Endothelial cell (in vitro differentiated cells): ENCODE measurements at places on chromosomes 5 and 9.

GRCh38 chr5:10860645-10861422 lies 99.8 kb upstream of the DAP start:
- no peak overlapping the region for H3K4me3 ChIP-seq
- H3K4me1 ChIP-seq = peaks cover 10% of the 10 kb centered on the region
- no peak overlapping the region for H3K27ac ChIP-seq
- H3K36me3 ChIP-seq = no peaks in the 10 kb centered on the region

- peaks cover 3% of the 10 kb centered on the region for H3K4me1 ChIP-seq
- no peak overlapping the region for H3K4me3 ChIP-seq
- H3K27ac ChIP-seq = no peak overlapping the region
These were observed 85.4 kb downstream of the SLC1A3 start for GRCh38 chr5:36691696-36692371.

GRCh38 chr5:147439254-147439653 lies 70.6 kb downstream of the DPYSL3 start:
- no peak overlapping the region for H3K4me3 ChIP-seq
- H3K27me3 ChIP-seq = no peaks in the 10 kb centered on the region
- peaks cover 11% of the 10 kb centered on the region for H3K4me1 ChIP-seq
- H3K36me3 ChIP-seq = no peaks in the 10 kb centered on the region
- no peak for DNase-seq
- H3K27ac ChIP-seq = no peak overlapping the region

- H3K4me3 ChIP-seq = no peak overlapping the region
- H3K4me1 ChIP-seq = no peaks in the 10 kb centered on the region
- no peaks in the 10 kb centered on the region for H3K27me3 ChIP-seq
- no peak for DNase-seq
These were observed 294.6 kb downstream of the BNC2 start for GRCh38 chr9:16575986-16576245.

GRCh38 chr5:7261049-7261448 lies 134.9 kb upstream of the ADCY2 start:
- peak; percentile 48 for DNase-seq
- peaks cover 2% of the 10 kb centered on the region for H3K27me3 ChIP-seq
- H3K4me3 ChIP-seq = no peak overlapping the region
- no peaks in the 10 kb centered on the region for H3K36me3 ChIP-seq
- no peak overlapping the region for H3K27ac ChIP-seq

GRCh38 chr5:65101632-65102100 lies 332.9 kb downstream of the CWC27 start:
- peaks cover 47% of the 10 kb centered on the region for H3K4me1 ChIP-seq
- peaks cover 11% of the 10 kb centered on the region for H3K27me3 ChIP-seq
- peaks cover 6% of the 10 kb centered on the region for H3K36me3 ChIP-seq

GRCh38 chr9:134055981-134056461 lies 11.8 kb downstream of the BRD3 start:
- peaks cover 7% of the 10 kb centered on the region for H3K4me1 ChIP-seq
- H3K27me3 ChIP-seq = peaks cover 10% of the 10 kb centered on the region
- H3K4me3 ChIP-seq = no peak overlapping the region
- H3K36me3 ChIP-seq = peaks cover 10% of the 10 kb centered on the region
- no peak for DNase-seq

DNA sequence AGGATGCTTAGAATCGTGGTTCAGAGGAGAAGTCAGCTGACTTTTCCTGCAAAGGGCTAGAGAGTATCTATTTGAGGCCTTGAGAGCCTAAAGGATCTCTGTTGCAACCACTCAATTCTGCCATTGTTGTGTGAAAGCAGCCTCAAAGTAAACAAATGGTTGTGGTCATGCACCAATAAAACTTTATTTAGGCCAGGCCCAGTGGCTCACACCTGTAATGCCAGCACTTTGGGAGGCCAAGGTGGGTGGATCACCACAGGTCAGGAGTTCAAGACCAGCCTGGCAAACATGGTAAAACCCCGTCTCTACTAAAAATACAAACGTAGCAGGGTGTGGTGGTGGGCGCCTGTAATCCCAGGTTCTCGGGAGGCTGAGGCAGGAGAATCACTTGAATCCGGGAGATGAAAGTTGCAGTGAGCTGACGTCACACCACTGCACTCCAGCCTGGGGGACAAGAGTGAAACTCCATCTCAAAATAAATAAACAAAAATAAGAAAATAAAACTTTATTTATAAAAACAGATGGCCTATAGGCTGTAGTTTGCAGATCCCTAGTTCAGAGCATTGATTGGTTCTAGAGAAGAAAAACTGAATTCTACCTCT lies 135.9 kb upstream of the KLF4 start:
- H3K4me1 ChIP-seq = peaks cover 2% of the 10 kb centered on the region
- no peaks in the 10 kb centered on the region for H3K36me3 ChIP-seq
- no peak overlapping the region for H3K27ac ChIP-seq
- H3K27me3 ChIP-seq = peaks cover 20% of the 10 kb centered on the region
- no peak overlapping the region for H3K4me3 ChIP-seq

- no peak for DNase-seq
- peaks cover 3% of the 10 kb centered on the region for H3K36me3 ChIP-seq
- H3K4me3 ChIP-seq = no peak overlapping the region
- H3K4me1 ChIP-seq = no peaks in the 10 kb centered on the region
These were observed 181.0 kb upstream of the MAST4 start for GRCh38 chr5:66415208-66415607.

DNA sequence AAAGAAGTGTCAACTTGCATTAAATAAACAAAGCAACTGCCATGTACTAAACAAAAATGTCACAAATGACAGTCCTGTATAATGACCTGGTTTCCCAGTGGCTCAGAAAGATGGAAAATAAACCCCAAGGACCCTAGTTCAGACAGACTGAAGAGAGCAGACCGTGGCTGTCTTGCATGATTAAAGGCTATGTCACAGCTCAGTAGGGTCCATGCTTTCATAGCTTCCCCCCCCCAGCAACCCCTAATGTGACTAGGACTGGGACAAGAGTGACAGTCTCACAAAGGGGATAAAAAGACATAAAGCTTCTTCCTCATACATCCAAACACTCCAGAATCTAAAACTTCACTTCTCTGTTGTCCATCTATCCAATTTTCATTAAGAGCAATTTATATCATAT lies 113.6 kb downstream of the NR6A1 start:
- no peak overlapping the region for H3K27ac ChIP-seq
- H3K36me3 ChIP-seq = no peaks in the 10 kb centered on the region
- peaks cover 32% of the 10 kb centered on the region for H3K4me1 ChIP-seq
- no peak overlapping the region for H3K4me3 ChIP-seq
- no peak for DNase-seq

- H3K27ac ChIP-seq = no peak overlapping the region
- H3K4me3 ChIP-seq = peak overlapping the region; percentile 93
These were observed 439 bp downstream of the SSBP2 start for GRCh38 chr5:81750308-81751008.

GRCh38 chr9:38032266-38033110 lies 36.5 kb downstream of the SHB start:
- peak overlapping the region; percentile 76 for H3K27ac ChIP-seq
- H3K36me3 ChIP-seq = no peaks in the 10 kb centered on the region
- H3K4me3 ChIP-seq = no peak overlapping the region
- H3K4me1 ChIP-seq = peaks cover 28% of the 10 kb centered on the region
- DNase-seq = no peak

DNA sequence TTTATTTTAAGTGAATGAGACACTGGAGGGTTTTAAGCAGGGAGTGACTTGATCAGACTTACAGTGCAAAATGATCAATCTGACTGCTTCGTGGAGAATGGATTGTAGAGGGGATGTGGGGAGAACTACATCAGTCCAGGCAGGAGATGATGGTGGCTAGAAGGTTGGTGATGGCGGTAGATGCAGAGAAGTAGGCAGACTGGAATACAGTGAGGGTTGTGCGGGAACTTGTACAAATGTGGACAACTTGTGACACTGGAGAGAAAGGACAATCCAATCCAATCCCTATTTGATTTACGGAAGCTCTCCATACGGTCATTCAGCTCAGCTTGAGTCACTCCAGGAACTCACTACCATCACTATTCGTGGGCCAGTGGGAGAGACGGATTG lies 593 bp downstream of the TIGD6 start:
- H3K4me1 ChIP-seq = peaks cover 38% of the 10 kb centered on the region
- peaks cover 29% of the 10 kb centered on the region for H3K36me3 ChIP-seq
- DNase-seq = no peak
- peak overlapping the region; percentile 97 for H3K27ac ChIP-seq

GRCh38 chr5:109693535-109694400 lies 4.0 kb downstream of the MAN2A1 start:
- H3K4me3 ChIP-seq = no peak overlapping the region
- H3K27me3 ChIP-seq = peaks cover 6% of the 10 kb centered on the region
- H3K36me3 ChIP-seq = no peaks in the 10 kb centered on the region
- H3K4me1 ChIP-seq = peaks cover 65% of the 10 kb centered on the region

GRCh38 chr5:35374584-35374983 lies 144.3 kb upstream of the PRLR start:
- no peak for DNase-seq
- no peaks in the 10 kb centered on the region for H3K36me3 ChIP-seq
- H3K27me3 ChIP-seq = no peaks in the 10 kb centered on the region
- no peaks in the 10 kb centered on the region for H3K4me1 ChIP-seq
- H3K27ac ChIP-seq = no peak overlapping the region

GRCh38 chr5:15256485-15256884 lies 243.5 kb upstream of the FBXL7 start:
- DNase-seq = no peak
- no peaks in the 10 kb centered on the region for H3K36me3 ChIP-seq
- peaks cover 19% of the 10 kb centered on the region for H3K4me1 ChIP-seq
- no peaks in the 10 kb centered on the region for H3K27me3 ChIP-seq

DNA sequence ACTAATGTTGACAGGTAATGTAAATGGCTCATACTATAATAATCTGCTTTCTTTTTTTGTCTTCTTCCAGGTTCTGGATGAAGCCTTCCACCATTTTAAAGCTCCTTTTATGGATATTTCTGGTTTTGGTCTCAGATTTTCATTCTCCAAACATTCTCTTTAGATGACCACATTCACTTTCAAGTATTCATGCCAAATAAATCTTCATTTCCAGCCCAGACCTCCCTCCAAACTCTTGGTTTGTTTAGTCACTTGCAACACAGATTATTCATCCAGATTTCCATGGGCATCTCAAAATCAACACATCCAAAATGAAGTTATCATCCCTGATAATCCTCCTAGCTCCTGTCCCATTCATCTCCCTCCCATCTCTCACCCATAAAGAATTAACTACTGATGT lies 40.3 kb upstream of the SVEP1 start:
- no peak overlapping the region for H3K27ac ChIP-seq
- no peak overlapping the region for H3K4me3 ChIP-seq
- H3K27me3 ChIP-seq = no peaks in the 10 kb centered on the region
- DNase-seq = no peak
- no peaks in the 10 kb centered on the region for H3K36me3 ChIP-seq

DNA sequence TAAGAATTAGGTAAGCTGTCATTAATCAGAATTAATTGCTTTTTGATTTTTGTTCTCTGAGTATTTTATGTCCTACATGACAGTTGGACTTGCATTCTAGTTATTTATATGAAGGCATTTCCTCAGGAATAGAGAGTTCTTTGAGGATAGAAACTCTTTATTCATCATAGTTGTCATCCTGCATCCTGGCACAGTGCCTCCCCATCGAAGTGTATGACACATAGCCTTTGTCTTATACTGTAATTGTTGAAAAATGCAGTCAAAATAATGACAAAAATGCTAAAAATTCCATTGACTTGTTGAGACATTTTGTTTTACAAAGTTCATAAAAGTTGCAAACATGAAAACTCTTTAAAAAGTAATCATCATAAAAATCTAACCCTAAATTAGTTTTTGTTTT lies 36.5 kb downstream of the CFAP95 start:
- H3K36me3 ChIP-seq = no peaks in the 10 kb centered on the region
- peaks cover 2% of the 10 kb centered on the region for H3K27me3 ChIP-seq

DNA sequence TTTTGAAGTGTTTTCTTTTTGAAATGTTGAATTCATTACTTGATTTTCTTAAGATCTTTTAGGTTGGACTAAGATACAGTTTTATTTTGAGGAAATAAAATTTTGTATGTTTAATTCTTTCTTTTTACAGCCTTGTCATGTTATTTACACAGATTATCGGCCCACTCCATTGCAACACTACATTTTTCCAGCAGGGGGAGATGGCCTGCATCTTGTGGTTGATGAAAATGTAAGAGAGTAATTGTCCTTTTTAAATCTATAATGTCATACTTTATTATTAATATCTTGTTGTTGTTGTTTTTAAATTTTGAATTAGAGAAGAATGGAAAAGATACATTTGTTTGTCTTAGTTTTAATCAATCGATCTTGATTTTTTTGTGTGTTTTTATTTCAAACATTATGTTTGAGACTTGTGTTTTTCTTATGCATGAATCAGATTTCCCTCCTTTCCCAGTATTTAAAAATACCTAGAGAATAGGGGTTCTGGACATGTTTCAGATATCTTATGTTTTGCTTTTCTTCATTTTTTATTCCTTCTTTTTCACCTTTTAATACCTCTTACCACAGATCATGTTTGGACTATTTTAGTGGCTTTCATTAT lies 36.7 kb downstream of the MTREX start:
- H3K4me3 ChIP-seq = no peak overlapping the region
- peaks cover 9% of the 10 kb centered on the region for H3K36me3 ChIP-seq
- DNase-seq = peak; percentile 69
- no peaks in the 10 kb centered on the region for H3K4me1 ChIP-seq
- H3K27me3 ChIP-seq = no peaks in the 10 kb centered on the region
- no peak overlapping the region for H3K27ac ChIP-seq

DNA sequence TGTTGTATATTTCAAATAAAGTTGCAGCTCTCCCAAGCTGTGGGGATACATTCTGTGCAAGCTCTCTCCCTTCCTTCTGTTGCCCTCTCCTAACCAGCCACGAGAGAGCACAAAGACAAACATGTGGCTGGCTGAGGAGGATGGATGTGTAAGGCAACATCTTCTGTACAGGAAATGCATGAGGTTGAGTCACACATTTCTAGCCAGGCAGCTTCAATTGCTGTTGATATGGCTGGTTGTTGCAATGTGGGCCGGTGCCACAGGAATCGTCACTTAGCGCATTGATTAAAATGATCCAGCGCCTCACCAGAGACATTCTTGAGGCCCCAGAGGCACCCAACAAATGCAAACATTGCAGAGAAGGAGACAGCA lies 207.1 kb downstream of the ICE1 start:
- H3K27me3 ChIP-seq = peaks cover 3% of the 10 kb centered on the region
- H3K27ac ChIP-seq = no peak overlapping the region
- no peaks in the 10 kb centered on the region for H3K36me3 ChIP-seq
- H3K4me3 ChIP-seq = no peak overlapping the region

DNA sequence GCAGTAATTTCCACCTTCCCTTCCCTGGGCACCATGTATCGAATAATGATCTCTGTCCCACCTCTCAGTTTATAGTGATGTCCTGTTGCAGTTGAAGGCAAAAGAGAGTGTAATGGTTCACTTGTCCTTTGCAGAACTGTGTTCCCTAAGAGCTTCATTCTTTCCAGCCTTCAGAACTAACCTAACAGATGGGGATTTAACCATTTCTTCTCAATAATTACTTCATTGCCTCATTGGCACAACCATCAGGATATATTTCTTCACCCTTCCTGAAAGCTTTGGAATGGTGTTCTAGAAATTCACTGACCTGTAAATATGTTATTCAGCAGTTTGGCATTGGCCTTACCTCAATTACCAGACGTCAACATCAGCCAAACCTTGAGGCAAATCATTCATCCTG lies 83.9 kb upstream of the PRRC1 start:
- no peak for DNase-seq
- H3K4me1 ChIP-seq = no peaks in the 10 kb centered on the region
- H3K27me3 ChIP-seq = no peaks in the 10 kb centered on the region
- no peak overlapping the region for H3K4me3 ChIP-seq

GRCh38 chr5:2863675-2864433 lies 112.4 kb upstream of the IRX2 start:
- H3K4me1 ChIP-seq = no peaks in the 10 kb centered on the region
- DNase-seq = no peak
- peaks cover 4% of the 10 kb centered on the region for H3K36me3 ChIP-seq
- H3K27me3 ChIP-seq = peaks cover 5% of the 10 kb centered on the region

GRCh38 chr9:120935383-120935857 lies 8.8 kb upstream of the TRAF1 start:
- H3K27me3 ChIP-seq = peaks cover 1% of the 10 kb centered on the region
- peaks cover 7% of the 10 kb centered on the region for H3K4me1 ChIP-seq
- no peaks in the 10 kb centered on the region for H3K36me3 ChIP-seq
- no peak for DNase-seq
